Stimulated activated CD8-positive, alpha-beta memory T cell treated with anti-CD3 and anti-CD28 coated beads, Interleukin-7, amount 100 ng/mL, for 48 hours (primary cell): ENCODE measurements at places on chromosomes 1 and 21.

- no peak for DNase-seq
Observed at GRCh38 chr1:118618618-118619340, 369.4 kb downstream of the TBX15 start.

GRCh38 chr1:9657521-9658032 lies 6.0 kb downstream of the PIK3CD start:
- DNase-seq: no peak

GRCh38 chr1:31572323-31573104 lies 3.8 kb upstream of the TINAGL1 start:
- DNase-seq: no peak

- DNase-seq: no peak
Observed at GRCh38 chr21:43758111-43758641, 17.9 kb downstream of the CSTB start.

- no peak for DNase-seq
Observed at GRCh38 chr1:25100151-25100833, 132.0 kb downstream of the SYF2 start.

DNA sequence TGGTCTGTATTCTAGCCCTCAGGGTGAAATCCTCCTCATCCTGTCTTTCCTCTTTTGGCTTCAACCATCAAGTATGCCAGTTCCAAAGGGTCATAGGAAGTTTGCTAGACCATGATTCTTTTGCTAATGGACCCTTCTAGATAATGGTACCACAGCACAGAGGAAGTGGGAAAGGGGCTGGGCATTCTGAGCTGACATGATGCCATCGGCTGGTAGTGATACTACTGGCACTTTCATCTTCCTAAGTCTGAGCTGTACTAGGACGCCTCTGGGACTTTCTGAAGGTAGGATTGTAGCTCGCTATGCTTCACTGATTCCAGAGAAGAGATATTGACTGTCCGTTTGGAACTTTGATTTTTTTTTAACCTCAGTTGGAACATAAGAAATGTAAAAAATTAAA lies 11.4 kb downstream of the FASLG start:
- DNase-seq: peak; percentile 45

- no peak for DNase-seq
Observed at GRCh38 chr1:3061566-3061965, 7.4 kb upstream of the PRDM16 start.

DNA sequence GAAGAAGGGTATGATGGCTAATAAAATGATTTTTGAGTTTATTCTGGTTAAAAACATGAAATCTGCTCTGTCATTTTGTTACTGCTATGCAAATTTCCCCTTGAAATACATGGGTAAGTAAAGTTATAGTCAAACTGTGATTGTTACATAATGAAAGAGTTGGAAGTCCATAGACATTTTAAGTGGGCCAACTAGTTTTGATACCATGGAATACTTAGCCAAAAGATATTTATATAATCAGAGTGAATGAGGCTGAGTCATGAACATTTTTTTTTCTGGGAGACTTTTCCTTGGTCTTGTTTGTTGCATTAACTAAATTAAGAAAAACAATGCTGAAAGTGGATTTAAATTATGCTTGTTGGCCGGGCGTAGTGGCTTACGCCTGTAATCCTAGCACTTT lies 58.2 kb upstream of the MPC2 start:
- DNase-seq: no peak

- DNase-seq: no peak
Observed at GRCh38 chr1:35807614-35808449, at the start of gene AGO4. Gene AGO4 (plus strand): TSS chr1:35808016. CDS start chr1:35808417, 401 bp downstream.

DNA sequence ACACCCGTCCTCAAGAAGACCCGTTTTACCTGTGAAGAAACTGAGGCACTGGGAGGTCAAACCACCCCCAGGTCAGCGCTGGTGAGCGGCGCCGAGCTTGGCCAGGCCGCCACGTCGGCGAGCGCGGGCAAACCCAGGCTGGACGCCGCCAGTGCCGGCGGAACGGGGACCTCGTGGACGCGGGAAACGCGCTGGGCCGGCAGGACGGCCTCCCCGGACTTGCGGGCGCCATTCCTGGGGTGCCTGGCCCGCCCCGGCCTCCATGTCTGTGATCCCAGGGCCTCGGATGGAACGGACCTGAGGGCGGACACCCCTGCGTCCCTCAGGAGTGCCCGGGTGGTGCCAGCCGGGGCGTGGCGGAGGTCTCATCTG lies 764 bp upstream of the SUMO3 start:
- DNase-seq: no peak

- peak; percentile 30 for DNase-seq
Observed at GRCh38 chr1:16162163-16162822, 6.4 kb upstream of the EPHA2 start.

DNA sequence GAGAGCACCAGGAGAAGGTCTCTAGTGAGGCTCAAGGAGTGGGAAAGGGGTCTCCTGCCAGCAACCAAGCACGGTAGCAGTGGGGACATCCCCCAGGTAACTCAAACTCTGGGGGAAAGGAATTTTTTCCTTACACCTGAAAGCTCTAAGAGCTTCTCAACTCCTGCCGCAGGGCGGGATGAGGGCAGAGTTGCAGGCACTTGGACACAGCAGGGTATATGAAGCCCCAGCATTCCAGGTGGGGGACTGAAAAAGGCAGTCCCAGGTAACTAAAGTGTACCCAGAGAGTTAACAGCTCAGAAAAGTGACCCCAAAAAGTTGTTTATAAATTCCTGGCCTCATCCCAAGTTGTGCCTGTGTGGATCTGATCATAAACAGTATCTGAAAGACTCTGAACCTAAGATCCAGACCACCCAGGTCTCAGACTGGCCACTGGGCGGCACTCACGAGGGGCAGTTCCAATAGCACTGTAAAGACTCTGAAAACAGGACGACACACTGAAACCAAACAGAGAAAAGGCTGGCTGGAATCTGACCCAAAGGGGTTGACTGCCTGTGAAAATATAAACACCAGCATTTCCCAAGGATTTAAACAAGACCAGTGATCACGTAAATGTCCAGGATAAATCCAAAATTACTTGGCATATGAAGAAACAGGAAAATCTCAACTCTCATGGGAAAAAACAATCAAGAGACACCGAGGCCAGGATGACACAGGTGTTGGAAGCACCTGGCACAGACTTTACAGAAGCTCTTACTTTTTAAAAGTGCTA lies 47.5 kb downstream of the HSF2BP start:
- no peak for DNase-seq

- no peak for DNase-seq
Observed at GRCh38 chr1:9385801-9386573, 93.3 kb downstream of the SPSB1 start.
